NT2/D1 (cell line): ENCODE measurements at places on chromosomes 5 and 9.

DNA sequence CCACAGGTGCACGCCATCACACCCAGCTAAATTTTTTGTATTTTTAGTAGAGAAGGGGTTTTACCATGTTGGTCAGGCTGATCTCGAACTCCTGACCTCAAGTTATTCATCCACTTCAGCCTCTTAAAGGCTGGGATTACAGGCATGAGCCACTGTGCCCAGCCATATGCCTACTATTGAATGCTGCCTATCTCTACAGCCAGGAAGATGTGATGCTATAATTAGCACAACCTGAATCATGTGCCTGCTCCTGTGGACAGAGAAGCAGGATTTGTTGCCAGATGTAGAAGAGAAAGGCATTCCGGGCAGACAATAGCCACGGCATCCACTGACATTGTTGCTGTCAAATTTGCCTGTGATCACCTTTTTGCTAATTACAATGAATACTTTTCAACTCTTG, 24.4 kb upstream of the MLLT3 start:
- no peak for DNase-seq

- DNase-seq = no peak
These were observed 13.5 kb downstream of the STX17 start for GRCh38 chr9:99919930-99920329.

- DNase-seq = no peak
These were observed 106.0 kb upstream of the LRRTM2 start for GRCh38 chr5:138981131-138981530.

- DNase-seq = no peak
These were observed 40.8 kb upstream of the FAT2 start for GRCh38 chr5:151631941-151632340.

DNA sequence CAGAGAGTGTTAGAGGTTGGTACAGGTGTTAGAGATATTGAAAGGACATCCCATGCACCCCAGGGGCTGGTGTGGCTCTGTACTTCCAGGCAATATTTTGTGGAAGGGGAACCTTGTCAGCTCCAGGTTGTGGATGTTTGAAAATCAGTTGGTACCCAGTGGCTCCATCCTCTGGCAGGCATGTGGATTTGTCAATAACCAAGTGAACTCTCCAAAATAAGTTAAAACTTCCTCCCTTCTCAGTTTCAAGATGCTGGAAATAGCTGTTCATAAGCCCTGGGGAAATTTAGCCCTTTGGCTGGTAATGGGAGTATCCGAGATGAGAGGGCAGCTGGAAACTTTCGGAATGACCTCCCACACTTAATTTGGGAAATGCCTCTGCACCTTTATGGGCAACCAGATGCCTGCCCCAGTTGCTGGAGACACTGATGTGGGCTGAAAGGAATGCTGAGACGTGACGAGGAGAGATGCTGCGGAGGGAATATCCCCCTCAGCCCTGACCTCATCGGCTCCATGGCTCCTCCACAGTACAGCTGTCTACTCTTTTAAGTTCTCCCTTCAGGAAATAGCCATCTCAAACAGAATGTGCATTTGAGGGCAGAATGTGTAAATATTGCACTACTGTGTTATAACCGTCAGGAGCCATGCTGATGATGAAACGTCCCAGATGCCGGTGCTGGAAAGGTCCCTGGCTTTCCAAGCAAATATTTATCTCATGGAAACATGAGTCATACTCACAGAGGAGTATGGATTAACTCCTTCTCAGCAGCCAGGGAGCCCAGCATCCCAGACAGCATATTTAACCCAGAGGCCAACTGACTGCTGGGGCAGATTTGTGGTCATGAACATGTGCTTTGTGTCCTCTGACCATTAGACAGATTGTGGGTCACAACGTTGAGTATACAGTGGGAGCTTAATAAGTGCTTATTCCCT, 29.5 kb downstream of the TGFBI start:
- no peak for DNase-seq

GRCh38 chr5:141637123-141637766, 448 bp downstream of the RELL2 start:
- DNase-seq = no peak

- DNase-seq = peak; percentile 44
These were observed 201.2 kb upstream of the GAS1 start for GRCh38 chr9:87148331-87149104.

GRCh38 chr9:34219421-34219820, 40.6 kb downstream of the UBAP1 start:
- no peak for DNase-seq

DNA sequence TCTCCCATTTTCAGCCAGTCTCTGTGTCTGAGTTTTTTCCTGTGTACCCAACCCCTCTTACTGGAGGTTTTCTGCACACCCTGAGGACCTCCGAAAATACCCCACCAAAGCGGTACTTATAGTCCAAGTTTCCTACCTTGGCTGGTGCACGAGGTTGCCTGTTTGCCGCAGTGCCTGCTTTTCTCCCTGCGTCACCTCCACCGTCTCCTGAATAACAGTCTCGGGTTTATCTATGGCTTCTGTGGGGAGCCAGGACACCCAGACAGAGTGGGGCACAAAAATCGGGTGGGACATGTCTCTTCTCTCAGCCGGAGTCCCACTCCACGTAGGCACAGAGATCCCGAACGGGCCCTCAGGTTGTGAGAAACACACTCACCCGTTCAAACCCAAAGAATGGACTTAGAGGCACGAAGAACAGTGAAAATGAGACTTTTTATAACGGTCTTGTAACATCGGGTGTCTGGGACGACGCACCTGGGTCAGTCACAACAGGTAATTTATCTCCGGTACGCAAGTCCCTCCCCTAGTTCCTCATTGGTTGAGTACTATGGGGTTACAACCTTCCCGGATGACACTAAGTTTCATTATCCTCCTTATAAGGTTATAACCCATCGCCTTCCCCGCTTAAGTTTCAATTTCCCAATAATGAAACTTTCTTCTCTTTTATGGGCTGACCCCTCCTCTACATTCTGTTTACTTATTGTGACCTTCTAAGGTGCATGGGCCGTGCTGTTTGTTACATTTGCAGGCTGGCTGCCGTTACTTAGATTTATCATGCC, 970.2 kb upstream of the COX7C start:
- no peak for DNase-seq

GRCh38 chr9:68951879-68952659, 61.8 kb downstream of the PRKACG start:
- DNase-seq = no peak

DNA sequence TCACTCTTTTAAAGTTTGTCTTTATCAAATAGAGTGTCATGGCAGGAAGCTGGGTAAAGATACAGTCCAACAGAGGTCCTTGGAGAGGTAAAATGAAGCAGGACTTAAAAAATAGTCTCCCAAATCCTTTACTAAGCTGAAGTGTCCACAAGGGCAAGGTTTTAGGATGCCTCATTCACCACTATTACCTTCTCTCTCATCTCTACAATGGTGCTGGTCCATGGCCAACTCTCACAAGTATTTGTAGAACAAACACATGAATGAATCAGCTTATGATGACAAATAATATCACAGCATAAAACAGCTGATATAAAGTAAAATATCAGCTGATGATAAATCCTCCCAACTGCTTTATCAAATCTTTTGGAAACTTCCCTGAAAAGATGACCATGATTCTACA, 162.3 kb upstream of the ZNF462 start:
- no peak for DNase-seq

DNA sequence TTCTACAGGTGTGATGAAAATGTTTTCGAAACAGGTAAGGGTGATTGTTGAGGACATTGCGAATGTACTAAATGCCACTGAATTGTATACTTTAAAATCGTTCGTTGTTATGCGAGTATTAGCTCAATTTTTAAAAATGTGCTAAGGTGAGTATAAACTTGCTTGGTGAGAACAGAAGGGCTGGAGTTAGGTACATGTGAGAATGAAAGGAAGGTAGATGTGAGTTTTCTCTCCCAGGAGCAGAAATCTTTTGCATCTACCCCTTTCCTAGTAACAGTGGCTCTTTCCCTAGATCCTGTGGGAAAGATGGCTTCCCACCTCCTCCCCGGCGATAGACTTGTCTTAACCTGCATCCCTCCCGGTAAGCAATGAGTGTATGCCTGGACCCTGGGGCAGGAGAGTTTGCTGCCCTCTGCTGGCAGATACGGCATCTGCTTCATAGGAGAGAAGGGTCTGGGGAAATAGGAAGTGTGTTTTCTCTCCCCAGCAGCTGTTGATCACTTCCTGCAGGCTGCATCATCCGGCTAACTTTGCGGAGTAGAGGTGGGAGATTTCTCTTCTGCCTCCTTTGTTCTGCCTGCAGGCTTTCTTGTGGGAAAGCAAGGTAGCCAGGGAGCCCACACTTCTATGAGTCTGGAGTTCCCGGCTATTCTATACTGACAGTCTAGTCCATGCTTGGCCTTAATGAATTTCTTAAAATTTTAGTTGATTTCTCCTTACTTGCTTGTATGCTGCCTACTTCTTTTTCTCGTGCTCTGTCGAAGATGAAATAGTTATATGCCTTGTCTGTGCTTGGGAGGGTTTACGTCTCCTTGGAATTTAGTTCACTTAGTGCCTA, 373.3 kb upstream of the SEMA6A start:
- DNase-seq = no peak

DNA sequence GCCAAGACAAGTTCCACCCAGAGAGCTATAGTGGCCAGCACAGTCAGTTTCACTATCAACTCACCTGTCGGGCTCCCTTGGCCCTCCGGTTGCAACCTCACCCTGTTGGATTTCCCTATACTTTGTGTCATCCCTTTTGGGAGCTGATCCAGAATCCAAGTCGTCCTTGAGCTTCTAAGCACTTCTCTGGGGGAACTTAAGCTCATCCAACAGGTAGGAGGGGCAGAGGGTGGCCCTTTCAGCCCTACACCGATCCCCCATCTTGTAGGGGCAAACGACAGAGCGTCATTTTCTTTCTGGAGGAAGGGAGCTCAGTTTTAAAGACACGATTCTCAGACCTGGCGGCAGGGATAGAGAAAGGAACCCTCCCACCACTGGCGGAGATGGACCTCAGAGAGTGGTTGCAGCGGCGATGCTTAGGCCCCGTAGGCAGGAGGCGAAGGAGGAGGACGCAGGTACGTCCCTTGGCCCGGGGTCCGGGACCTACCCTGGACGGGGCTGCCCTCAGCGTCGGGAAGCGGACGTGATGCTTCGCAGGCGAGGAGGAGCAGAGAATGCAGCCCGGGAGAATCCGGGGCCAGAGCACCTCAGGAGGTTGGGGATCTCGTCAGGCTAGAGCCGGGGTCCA, 519 bp downstream of the ZER1 start:
- peak; percentile 13 for DNase-seq

- no peak for DNase-seq
These were observed 67.4 kb downstream of the CTSL start for GRCh38 chr9:87793292-87793691.

- no peak for DNase-seq
These were observed 115.9 kb upstream of the DAPK1 start for GRCh38 chr9:87381746-87382145.

- no peak for DNase-seq
These were observed 159.1 kb downstream of the PAX5 start for GRCh38 chr9:36874921-36875320.

GRCh38 chr5:63727583-63727982, 234.7 kb downstream of the HTR1A start:
- no peak for DNase-seq

DNA sequence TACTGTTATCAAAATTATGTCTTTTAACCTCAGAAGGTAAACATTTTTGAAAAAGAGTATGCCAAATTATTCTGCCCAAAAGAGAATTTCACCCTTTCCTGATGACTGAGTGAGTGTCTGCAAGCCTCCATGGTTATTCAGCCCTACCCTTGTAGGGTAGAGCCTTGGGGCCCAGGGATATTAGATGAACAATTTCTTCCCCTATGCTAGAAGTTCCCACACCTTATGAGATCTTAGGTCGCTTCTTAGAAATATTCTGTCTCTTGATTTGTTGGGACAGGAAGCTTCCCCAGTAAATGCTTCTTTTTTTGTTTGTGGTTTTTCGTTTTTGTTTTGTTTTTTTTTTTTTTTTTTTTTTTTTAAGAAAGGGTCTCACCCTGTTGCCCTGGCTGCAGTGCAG, 3.1 kb downstream of the CRB2 start:
- DNase-seq = no peak

GRCh38 chr9:92463984-92464383, 18.3 kb downstream of the ASPN start:
- no peak for DNase-seq

GRCh38 chr9:88990729-88991065, 571 bp upstream of the S1PR3 start:
- peak; percentile 39 for DNase-seq

DNA sequence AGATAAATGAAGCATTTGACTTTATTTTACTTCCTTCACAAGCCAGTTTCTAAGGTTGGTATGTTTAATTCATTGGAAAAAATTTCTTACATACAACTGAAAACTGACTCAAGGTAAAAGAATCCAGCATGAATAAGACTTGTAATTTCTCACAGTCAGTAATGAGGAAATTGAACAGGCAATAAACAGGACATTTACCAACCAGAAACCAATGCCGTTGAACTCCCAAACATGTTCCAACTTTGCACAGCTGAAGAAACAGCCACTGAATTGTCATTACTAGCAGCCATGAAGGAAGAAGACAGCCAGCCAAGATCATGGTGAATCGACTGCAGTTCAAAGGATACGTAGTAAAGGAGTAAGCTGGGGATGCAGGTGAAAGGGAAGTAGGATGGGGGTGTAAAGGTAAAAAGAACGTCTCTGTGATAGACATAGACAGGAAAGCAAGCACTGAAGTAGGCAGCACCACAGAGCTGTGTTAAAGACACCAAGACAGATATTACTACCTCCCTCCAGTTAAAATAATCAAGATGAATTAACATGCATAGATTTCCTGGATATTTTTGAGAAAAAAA, 21.3 kb upstream of the SLC12A2 start:
- DNase-seq = no peak

DNA sequence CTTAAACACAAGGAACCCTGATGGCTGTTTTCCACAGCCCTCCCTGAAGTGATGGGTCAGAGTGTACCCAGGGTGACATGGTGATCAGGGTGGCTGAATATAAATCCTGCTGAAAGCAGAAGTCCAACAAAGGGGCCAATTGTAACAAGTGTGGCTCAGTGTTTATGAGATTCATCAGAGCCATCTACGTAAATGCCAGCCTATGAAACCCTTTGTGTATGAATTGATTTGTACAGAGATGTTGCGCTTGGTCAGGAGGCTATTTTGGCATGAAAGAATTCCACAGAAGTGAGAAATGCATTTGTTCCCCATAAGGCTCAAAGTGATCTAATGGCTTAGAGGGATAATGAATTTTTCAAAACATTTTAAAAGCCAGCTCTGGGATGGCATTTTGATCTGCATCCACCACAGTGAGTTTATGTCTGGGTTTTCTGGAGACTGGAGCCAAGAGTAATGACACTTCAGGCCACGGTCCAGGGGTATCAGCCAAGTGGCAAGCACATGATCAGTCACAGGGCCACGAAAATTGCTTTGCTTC, 12.4 kb downstream of the PRUNE2 start:
- DNase-seq = no peak
